ENCODE measurements at places on chromosomes 1 and 21. TPM values are rescaled to one million over a fixed set of nuclear protein-coding genes. Genes with fewer than 3 reads are reported as not detected.

The SLC25A24 gene
- 18.1 TPM for total RNA-seq

The TMEM50B gene
- total RNA-seq: 21.8 TPM

DNA sequence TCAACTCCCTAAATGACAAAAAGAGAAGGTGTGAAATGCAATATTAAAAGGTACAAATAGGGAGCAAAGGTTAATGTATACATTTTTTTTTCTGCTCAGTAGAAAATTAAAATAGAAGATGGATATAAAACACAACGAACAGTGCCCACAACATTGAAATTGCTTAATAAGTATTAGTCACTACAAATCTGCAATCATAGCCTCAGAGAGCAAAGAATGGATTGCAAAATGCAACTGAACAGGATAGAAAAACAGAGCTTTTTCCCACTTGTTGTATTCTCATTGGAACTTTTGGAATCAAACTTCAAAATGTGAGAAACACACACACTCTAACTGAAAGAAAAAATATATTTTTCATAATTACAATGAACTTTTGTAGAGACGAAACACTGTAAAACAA lies 552.2 kb upstream of the NCAM2 start:
- no peak overlapping the region for H3K27ac ChIP-seq
- H3K4me1 ChIP-seq: no peaks in the 10 kb centered on the region
- H3K4me3 ChIP-seq: no peak overlapping the region

The UMODL1 gene
- not detected for total RNA-seq

The KLF17 gene
- not detected for total RNA-seq

DNA sequence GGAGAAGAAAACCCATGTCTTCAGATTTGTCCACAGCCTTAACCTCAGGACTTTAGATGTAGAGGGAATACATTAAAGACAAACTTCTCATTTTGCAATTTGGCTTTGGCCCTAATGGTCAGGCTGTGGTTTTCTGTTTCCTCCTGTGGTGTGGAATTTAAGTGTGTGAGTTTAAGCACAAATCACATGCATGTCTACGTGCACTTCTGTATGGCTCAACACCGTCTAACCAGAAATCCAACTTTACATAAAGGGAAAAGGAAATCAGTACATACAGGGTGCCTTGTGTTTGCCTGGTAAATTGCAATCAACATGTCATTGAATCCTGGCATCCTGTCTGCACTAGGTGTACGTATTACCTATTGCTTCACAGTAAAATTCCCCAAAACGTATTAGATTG lies 1.2 kb upstream of the ZNF124 start:
- no peak for DNase-seq
- H3K36me3 ChIP-seq: peaks cover 17% of the 10 kb centered on the region
- H3K27ac ChIP-seq: no peak overlapping the region
- H3K27me3 ChIP-seq: no peaks in the 10 kb centered on the region
- peaks cover 15% of the 10 kb centered on the region for H3K4me1 ChIP-seq

- peak; percentile 91 for DNase-seq
- H3K4me1 ChIP-seq: peaks cover 29% of the 10 kb centered on the region
- no peak overlapping the region for H3K27ac ChIP-seq
- H3K27me3 ChIP-seq: no peaks in the 10 kb centered on the region
- H3K36me3 ChIP-seq: no peaks in the 10 kb centered on the region
Observed at GRCh38 chr1:27668808-27669723, 2.9 kb downstream of the IFI6 start.

The NUDT17 gene
- 2.8 TPM for total RNA-seq

DNA sequence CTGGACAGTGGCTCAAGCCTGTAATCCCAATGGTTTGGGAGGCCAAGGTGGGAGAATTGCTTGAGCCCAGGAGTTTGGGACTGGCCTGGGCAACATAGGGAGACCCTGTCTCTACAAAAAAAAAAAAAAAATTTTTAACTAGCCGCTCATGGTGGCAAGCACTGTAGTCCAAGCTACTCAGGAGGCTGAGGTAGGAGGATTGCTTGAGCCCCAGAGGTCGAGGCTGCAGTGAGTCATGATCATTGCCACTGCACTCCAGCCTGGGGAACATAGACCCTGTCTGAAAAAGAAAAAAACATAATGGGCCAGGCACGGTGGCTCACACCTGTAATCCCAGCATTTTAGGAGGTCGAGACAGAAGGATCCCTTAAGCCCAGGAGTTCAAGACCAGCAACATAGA lies 5.3 kb downstream of the SPATC1L start:
- H3K27me3 ChIP-seq: peaks cover 4% of the 10 kb centered on the region
- H3K4me1 ChIP-seq: peaks cover 2% of the 10 kb centered on the region
- H3K4me3 ChIP-seq: no peak overlapping the region
- DNase-seq: no peak
- no peak overlapping the region for H3K27ac ChIP-seq

The AUNIP gene
- 10.1 TPM for total RNA-seq

The LRRC39 gene
- total RNA-seq: 0.17 TPM

DNA sequence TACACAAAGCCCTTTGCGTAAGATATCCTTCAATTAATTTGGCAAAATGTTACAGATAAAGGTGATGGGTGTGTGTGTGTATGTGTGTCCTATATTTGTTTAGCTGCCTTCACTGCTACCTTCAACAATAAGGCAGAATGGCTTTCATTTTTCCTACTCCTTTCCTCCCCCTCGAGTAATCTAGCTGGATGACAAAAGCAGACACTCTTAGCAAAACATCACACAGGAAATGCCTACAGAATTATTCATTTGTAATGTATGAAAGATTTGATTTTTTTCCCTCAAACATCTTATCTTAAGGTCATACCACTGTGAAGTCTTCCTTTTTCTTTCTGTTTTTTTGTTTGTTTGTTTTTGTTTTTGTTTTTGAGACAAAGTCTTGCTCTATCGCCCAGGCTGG lies 10.6 kb downstream of the PTPN22 start:
- no peaks in the 10 kb centered on the region for H3K27me3 ChIP-seq
- peaks cover 36% of the 10 kb centered on the region for H3K4me1 ChIP-seq
- DNase-seq: no peak
- peak overlapping the region; percentile 60 for H3K27ac ChIP-seq
- H3K36me3 ChIP-seq: peaks cover 28% of the 10 kb centered on the region

The EXO1 gene
- total RNA-seq: 50.0 TPM

DNA sequence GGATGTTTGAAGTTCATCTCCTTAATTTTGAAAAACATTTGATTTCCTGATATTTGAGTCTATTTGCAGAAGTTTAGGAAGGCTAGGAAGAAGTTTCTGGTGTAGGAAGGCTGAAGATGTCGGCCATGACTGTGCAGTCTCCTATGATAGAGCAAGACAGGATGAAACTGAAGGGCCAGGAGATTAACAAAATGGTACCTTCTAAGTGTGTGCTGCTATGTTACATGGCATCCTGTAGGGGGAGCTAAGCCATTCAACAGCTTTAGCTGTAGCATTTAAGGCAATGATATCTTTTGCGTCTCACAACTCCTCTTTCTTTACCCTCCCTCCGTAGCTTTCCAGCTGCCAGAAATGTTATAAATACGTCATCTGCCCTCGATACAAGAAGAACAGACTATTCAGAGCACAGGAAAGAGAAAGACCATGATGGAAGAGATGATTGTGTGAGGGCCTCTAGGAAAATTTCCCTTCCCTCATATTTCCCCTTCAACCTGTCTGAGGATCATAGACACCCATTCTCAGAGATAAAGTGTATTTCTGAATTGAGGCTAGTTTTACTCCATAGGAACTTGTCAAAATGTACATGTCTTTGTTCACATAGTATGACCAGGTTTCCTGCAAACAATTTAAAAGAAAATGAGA lies 61.1 kb downstream of the XCL1 start:
- no peaks in the 10 kb centered on the region for H3K36me3 ChIP-seq
- no peaks in the 10 kb centered on the region for H3K4me1 ChIP-seq
- H3K4me3 ChIP-seq: no peak overlapping the region
- H3K27ac ChIP-seq: no peak overlapping the region
- DNase-seq: no peak

DNA sequence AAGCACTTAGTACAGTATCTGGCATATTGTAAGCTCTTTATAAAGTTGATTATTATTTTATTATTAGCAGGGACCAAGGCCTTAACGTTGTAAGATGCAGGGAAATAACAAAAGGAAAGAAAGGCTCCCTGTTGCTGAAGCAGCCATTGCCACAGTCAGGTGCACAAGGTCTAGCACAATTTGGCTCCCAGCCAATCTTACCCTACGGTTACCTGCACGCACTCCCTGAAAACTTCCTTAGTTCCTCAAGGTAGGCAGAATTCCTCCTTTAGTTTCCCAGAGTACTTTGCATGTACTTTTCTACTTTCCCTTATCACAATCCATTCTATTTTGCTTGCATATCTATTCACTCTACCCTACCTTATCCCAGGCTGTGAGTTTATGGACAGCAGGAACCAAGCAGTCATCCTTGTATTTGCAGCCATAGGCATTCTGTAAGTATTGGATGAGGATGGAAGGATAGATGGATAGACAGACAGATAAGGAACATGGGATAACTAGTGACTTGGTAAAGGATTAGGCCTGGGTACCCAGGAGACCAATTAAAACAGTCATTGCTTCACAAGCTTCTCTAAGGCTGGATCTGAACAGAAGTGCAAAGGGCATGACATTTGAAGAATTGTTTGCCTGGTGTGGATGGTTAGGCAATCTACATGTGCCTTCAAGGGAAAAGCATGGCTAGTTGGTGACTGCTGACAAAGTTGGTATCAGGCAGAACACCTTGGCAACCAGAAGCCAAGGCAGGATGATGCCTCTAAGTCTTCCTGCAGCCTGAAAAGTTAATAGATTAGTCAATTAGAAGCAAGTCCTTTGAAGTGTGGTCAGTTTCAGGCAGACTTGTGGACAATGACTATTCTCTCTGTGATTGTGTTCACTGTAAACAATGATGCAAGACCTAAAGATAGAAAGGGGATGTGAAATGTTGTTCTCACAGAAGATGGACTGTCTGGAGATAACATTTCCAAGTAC lies 20.8 kb upstream of the JAK1 start:
- H3K4me1 ChIP-seq: no peaks in the 10 kb centered on the region
- DNase-seq: no peak
- no peak overlapping the region for H3K27ac ChIP-seq
- H3K27me3 ChIP-seq: no peaks in the 10 kb centered on the region
- no peaks in the 10 kb centered on the region for H3K36me3 ChIP-seq

The DCST2 gene
- 1.3 TPM for total RNA-seq

DNA sequence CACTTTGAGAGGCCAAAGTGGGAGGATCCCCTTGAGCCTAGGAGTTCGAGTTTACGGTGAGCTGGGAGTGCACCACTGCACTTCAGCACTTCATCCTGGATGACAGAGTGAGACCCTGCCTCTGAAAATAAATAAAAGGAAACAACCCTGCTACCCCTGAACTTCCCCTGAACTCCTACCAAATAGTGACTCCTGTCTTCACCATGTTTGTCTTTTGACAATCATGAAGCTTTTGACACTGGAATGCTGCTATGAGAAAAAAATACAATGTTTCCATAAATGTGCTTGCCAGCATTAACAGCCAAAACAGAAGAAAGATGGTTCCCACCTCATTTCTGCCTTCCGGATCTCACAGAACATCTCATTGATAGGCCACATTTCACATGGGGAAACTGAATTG lies 10.4 kb downstream of the ZBTB8A start:
- H3K4me3 ChIP-seq: no peak overlapping the region
- H3K27me3 ChIP-seq: peaks cover 7% of the 10 kb centered on the region
- DNase-seq: no peak
- H3K27ac ChIP-seq: no peak overlapping the region
- H3K36me3 ChIP-seq: no peaks in the 10 kb centered on the region

The MANEAL gene
- total RNA-seq: 1.5 TPM

DNA sequence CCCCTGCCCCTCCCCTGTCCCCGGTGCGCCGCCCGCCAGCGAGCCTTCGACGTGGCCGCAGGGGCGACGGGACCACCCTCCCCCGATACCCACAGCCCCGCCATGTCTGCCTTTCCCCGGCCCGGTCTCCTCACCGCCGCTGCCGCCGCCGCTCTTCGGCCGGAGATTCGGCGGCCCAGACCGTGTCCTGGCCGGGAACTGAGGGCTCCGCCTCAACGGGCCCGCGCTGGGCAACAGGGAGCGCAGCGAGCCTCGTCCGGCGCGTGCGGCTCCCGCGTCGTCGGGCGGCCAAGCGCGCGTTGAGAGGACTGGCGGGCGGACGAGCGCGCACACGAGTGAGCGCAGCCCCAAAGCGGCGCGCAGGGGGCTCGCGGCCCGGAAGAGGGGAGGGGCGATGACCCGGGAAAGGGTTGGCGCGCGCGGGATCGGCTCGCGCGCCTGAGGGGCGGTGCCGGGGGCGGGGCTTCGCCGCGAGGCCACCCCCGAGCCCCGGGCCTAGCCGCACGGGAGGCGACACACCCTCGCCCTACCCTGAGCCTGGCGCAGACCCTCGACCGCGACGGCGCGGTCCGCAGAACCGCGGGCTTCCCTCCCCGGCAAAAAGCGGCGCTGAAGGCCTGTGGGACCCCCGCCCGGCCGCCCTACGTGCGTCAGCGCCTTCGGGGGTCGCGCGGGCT lies at the start of gene BTG3:
BTG3 (minus strand) TSS at position 337 of the 677 bp plus-strand sequence. CDS start 3,757 bp downstream, outside the sequence.
- DNase-seq: peak; percentile 83
- peaks cover 22% of the 10 kb centered on the region for H3K36me3 ChIP-seq
- peaks cover 27% of the 10 kb centered on the region for H3K4me1 ChIP-seq
- H3K4me3 ChIP-seq: peak within 1 kb of the TSS; percentile 95
- no peaks in the 10 kb centered on the region for H3K27me3 ChIP-seq
- H3K27ac ChIP-seq: peak within 1 kb of the TSS; percentile 95

DNA sequence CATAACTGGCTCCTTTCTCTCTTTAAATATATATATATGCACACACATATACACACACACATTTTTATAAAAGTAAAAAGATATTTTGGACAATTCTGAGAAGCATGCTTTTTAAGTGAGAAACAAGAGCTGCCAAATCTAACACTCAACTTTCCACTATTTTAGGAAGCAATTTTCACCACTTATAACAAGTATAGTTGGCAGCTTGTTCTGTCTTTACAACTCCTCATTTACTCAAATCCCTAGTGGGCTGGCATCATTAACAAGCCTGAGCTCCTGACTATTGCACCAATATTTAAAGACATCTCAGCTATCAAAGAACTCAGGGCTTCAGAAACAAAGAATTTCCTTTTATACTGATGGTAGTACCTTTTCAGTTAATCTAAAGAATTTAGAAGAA lies 76.6 kb downstream of the RAB3GAP2 start:
- no peak overlapping the region for H3K4me3 ChIP-seq
- H3K27ac ChIP-seq: no peak overlapping the region
- H3K4me1 ChIP-seq: no peaks in the 10 kb centered on the region

DNA sequence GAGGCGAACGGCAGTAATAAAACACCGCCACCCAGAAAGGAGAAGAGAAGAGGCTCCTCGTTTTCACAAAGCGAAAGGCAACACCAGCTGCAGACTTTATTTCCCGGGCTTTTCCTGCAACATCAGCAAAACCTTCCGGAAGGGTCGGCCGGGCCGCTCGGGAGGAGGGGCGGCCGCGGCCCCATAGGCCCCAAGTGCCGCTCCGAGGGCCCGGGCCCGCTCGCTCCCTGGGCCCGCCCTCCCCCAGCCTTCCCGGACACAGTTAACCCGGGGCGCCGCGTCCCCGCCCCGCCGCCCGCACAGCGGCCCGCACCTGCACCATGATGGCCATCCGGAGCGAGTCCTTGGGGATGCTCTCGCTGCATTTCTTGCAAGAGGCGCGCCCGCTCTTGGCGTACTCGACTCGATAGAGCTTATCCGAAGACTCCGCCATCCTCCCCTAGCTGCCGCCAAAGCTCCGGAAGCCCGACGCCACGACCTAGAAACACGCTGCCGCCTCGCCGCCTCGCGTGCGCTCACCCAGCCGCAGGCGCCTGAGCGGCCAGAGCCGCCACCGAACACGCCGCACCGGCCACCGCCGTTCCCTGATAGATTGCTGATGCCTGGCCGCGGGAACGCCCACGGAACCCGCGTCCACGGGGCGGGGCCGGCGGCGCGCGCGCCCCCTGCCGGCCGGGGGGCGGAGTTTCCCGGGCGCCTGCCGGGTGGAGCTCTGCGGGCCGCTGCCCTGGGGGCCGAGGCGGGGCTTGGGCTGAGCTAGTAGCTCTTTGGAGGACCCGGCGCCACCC lies at the start of gene PARP1:
PARP1 (minus strand) TSS at position 597 of the 788 bp plus-strand sequence; CDS start at position 433, 164 bp downstream.
- DNase-seq: peak; percentile 93
- peak within 1 kb of the TSS; percentile 98 for H3K27ac ChIP-seq
- no peaks in the 10 kb centered on the region for H3K27me3 ChIP-seq
- peaks cover 37% of the 10 kb centered on the region for H3K4me1 ChIP-seq
- peaks cover 16% of the 10 kb centered on the region for H3K36me3 ChIP-seq
